HTR-8/SVneo (cell line): ENCODE measurements at places on chromosomes 3 and 15.

GRCh38 chr3:176920766-176921160, 276.5 kb downstream of the TBL1XR1 start:
- no peak for DNase-seq

- no peak for DNase-seq
Measured at GRCh38 chr15:74201710-74202420, 722 bp downstream of the STRA6 start.

DNA sequence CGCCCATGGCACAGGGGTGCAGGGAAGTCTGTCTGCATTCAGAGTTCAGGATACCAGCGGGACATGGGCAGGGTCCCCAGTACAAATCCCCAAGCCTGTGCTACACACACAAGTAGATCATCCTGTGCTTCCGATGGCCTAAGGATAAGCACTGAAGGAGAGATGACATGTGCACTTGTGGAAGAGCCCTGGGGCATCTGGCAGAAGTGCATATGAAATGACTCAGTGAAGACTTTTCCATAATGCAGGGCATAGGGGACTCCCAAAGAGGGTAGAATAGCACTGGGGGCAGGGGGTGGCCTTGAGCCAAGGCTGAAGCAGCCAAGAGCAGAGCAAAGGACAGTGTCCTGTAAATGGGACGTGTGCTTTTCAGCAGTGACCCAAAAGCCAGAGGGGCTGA, 22.9 kb downstream of the ADAMTS17 start:
- DNase-seq = peak; percentile 13

- no peak for DNase-seq
Measured at GRCh38 chr3:42601896-42602581, 1.6 kb downstream of the NKTR start.

DNA sequence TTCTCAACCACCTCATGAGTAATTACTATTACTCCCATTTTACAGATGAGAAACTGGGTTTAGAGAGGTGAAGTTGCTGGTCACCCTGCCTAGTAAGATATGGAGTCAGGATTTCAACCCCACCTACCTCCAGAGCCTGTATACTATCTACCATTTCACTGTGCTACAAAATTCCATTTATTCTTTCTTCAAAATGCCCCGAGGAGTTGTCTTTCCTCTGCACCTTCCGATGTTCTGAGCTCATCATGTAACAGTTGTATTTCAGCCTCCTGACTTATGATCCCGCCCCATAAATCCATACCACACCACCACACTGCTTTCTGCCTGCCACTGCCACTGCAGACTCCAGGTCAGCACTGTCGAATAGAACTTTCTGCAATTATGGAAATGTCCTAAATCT, 71.3 kb upstream of the SLC25A36 start:
- no peak for DNase-seq
